T-helper 17 cell (primary cell): ENCODE measurements at places on chromosomes 13 and 19. TPM values are rescaled to one million over a fixed set of nuclear protein-coding genes. Genes with fewer than 3 reads are reported as not detected.

GRCh38 chr19:16288544-16288943 lies 36.1 kb upstream of the KLF2 start:
- no peak for DNase-seq

- peak; percentile 48 for DNase-seq
Measured at GRCh38 chr13:114110091-114110829, 22.2 kb downstream of the RASA3 start.

GRCh38 chr19:41492843-41493242 lies 49.9 kb downstream of the ERICH4 start:
- DNase-seq, result no peak

DNA sequence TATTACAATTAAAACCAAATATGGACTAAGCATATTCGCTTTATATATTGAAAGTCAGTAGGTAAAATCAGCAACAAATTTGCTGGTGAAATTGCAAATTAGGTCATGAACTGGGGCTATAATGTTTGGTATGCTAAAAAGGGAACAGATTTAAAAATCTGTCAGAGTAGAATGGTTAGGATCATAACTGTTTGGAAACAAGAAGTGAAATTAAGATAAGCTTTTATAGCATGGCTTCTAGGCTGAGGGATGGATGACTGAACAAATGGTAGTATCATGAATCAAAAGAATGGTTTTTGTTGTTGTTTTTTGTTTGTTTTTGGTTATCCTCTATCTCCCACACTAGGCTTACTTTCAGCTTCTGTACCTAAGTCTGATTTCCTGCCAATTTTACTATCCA lies 1090.4 kb downstream of the PCDH9 start:
- no peak for DNase-seq

ZNF578 gene
- total RNA-seq, result 0.75 TPM

DNA sequence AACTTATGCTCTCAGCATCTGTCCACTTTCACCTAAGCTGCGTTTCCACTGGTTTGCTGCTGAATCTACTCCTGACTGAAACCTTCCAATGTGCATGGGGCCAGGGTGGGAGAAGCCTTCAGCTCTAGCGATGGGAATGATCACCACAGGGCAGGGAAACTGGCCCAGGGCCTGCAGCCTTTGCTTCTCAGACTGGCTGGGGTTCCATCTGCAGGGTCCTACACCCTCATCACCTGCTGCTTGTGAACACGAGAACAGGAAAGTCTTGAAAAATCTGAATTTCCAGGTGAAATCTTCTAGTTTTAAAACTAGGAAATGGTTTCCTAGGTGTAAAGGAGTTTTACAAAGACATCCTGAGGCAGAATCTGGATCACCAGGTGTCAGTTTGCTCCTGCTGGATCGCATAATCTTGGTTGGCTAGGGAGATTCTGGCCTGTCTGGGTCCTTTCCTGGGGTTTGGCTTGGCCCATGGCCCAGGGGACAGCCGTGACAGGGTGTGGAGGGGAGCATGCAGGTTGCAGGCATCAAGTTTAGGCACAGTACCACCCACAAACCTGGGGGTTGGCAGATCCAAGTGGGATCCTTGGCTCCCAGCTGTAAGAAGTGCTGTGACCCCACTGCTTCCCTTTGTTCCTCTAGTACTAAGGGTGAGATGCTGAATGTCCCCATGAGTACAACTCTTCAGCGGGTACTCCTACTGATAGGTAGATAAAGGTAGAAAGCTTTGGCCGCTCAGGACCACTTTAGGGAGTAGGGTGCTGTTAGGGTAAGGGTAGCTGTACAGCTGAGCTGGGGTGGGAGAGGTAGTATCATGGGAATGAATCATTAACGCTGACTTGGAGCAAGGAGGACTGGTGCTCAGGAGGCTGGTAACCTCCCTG lies 1.8 kb upstream of the UBE2M start:
- no peak for DNase-seq
